NAMALWA (cell line): ENCODE measurements at places on chromosomes 5 and 9.
A peak's percentile ranks its signal among the peaks of the same experiment; 100 is the strongest.

GRCh38 chr9:129934041-129934591, 98.9 kb downstream of the USP20 start:
- no peak for DNase-seq

DNA sequence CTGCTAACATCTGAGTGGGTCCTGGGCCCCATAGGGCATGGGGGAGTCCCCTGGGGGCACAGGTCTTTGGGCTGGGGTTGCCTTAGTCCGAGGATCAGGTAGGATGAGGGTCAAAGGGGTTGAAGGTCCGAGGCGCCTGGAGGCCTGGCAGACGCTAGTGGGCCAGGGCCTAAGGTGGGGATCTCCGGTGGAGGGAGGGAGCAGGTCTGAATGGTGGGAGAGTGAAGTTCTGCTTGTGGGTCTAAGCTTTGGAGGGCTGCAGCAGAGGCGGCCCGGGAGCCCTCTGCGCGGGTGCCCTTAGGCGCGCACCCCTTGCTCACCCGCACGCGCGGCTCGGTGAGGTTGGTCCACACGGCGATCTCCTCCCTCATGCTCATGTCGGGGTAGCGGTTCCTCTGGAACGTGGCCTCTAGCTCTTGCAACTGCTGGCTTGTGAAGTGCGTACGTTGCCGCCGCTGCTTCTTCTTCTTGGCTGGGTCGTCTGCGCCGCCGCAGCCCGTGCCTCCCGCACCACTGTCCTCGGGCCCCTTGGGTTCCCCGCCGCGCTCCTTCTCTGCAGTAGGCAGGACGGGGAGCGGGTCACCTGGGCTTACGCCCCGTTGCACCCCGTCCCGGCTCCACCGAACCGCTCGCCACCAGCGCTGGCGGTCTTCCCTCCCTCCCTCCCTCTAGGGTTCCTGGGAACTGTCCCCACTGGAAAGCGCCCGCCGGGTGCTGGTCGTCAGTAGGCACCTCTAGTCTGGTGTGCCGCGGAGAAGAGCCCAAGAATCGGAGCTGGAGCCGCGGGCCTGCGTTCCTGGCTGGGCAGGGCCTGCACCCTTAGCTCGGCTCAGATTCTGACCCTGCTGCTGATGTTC, 2.8 kb downstream of the PITX1 start:
- DNase-seq = no peak

DNA sequence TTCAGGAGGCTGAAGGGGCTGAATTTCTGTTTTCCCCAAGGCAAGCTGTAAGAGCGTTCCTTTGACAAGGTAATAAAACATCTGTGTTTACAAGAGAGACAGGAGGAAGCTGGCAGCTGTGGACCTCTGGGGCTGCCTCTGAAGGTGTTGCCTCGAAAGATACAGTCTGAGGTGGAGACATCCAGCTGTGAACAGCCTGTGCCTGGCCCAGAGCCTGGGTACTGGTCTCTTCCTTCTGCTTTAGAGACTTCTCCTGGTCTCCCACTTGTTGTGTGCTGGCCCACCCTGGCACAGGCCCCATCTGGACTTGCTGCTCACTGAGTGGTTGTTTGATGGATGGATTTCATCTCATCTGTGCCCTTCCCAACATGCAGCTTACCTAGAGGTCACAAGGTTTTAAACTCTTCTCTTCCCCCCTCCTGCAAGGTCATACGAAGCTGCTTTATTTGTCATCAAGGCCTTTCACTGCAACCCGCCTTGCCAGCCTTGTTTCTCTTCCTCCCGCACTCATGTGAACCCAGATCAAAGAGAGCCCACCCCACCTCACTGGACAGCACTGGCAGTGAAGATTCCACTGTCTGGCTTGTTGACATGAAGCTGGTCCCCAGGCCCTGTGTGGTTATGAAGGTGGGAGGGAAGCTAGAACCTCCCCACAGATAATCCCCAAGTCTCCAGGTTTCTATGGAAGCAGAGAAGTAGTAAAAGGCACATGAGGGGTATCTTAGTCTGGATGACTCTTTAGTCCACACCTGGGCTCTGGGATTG, 35.0 kb upstream of the ALDH1B1 start:
- no peak for DNase-seq

GRCh38 chr5:62732677-62733121, 154.1 kb downstream of the LRRC70 start:
- no peak for DNase-seq

- DNase-seq = no peak
These were observed 131.1 kb downstream of the ST8SIA4 start for GRCh38 chr5:100772006-100772405.

DNA sequence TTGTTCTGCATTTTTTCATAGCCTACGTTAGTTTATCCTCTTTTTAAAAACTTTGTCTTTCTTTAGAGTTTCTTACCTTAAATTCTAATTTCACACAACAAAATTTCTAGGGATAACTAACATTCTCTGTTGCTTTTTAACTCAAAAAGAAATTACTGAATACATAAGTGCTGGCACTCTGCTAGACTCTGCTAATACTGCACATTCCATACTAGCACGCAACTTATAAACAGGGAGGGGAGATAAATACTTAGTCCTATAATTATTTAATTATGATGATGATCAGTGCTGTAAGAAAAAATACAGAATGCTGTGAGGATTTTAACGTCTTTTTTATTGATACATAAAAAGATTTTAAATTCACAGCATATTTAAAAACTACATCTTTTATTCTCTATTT, 25.1 kb downstream of the RNF145 start:
- no peak for DNase-seq

DNA sequence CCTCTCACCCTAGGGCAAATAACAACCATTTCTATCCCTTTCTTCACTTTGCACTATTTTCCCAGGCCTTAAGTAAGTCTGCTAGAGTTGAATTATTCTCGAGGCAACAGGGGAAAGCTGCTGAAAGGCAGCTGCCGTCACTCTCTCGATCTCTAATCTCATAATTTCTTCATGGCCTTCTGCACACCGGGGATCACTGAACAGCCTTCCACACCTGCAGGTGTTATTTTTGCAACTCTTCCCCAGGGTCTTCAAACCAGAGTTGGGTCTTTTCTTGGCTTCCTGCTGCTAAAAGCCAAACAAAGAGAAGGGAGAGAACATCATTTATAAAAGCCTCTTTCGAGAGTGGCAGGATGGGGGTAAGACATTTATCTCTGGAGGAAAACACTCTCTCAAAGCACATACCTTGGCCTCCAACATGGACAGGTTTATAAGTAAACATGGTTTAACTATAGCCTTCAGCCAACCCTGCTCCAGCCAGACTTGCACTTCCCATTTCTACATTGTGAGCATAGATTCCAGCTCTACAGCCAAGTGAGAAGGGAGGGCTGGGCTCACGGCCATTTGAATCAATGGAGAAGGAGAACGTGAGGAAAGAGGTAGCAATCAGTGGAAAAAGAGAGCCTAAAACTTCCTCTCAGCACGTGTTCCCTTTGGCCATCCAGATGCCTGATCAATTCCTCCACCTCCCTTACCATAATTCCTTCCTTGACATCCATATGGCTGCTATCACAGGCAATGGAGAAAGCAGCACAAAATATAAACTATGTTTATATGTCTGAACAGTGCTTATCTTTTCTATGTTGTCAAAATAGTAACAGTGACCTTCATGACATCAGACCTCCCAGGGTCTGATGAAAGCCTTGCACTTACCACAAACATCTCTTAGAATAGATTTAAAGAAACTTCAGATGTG, 464.9 kb downstream of the TLE1 start:
- DNase-seq = no peak

- peak; percentile 79 for DNase-seq
These were observed at the start of gene SPOCK1 for GRCh38 chr5:137498736-137499505. TSS of gene SPOCK1 (minus strand) at chr5:137499326.

DNA sequence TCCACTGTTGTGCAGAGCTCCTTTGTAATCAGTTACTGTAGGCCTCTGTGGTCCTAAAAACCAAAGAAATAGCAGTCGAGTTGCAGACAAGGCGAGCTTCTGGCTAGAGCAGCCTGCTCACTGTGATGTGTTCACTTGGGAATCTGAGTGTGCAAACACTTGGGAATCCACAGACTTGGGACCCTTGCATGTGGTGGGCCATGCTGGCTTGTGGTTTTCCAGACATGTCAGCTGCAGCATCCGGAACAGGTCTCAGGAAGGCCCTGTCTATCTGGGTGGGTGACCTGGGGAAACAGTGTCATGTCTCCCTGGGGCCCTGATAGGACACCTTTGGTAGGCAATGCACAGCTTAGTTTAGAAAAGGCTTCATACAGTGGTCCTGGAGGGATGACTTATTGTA, 66.4 kb downstream of the WWC1 start:
- no peak for DNase-seq

GRCh38 chr5:95723632-95724369, 7.3 kb upstream of the RHOBTB3 start:
- DNase-seq = no peak

- DNase-seq = no peak
These were observed 3.6 kb upstream of the PALM2AKAP2 start for GRCh38 chr9:109776391-109776790.

- no peak for DNase-seq
These were observed 17.1 kb downstream of the VPS13A start for GRCh38 chr9:77194423-77194822.

DNA sequence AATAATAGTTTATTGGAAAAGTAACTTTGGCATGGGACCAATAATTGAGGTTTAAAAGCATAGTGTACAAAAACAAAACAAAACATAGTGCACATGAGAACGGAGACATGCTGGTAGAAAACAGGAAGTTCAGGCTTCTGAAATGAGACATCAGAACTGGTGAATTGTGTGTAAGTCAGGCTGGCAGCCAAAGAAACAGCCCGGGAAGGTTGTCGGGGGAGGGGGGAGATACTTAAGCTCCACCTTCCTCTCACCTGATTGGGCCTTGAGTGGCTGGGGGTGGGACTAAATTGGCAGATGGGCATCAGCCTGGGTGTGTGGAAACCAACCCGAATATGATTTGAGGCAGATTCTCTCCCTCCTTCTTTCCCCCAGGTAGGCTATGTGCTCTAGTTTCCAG, 256.3 kb downstream of the SMARCA2 start:
- peak; percentile 94 for DNase-seq

GRCh38 chr5:149421834-149422233, 42.7 kb upstream of the IL17B start:
- DNase-seq = no peak

- DNase-seq = no peak
These were observed 4.3 kb downstream of the PRRC2B start for GRCh38 chr9:131398204-131398603.

DNA sequence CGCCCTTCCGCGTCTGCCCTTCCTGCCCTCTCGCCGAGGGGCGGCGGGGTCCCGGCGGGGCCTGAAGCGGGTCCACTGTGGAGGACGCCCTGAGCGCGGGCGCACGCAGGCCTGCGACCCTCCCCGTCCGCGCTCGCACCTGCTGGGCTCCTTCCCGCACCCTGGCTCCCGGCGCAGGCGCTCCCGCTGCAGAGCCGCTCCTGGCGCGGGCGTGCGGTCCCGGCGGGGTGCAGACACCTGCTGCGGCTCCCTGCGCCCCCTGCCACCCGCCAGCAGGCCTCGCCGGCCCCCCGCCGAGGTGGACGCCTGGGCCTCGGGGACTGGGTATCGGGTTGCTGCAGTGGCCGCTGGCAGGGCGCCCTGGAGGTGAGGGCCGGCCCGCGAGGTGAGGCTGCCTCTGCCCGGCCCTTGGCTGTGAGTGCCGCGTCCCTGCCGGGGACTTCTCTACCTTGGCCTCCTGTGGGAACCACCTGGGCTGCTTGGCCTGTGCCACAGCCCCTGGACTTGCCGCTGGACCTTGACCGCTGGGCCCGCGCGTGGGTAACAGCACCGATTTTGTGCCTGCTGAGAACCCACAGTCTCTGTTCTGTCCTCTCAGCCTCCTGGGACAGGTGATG, 627 bp downstream of the ARRDC1 start:
- no peak for DNase-seq

DNA sequence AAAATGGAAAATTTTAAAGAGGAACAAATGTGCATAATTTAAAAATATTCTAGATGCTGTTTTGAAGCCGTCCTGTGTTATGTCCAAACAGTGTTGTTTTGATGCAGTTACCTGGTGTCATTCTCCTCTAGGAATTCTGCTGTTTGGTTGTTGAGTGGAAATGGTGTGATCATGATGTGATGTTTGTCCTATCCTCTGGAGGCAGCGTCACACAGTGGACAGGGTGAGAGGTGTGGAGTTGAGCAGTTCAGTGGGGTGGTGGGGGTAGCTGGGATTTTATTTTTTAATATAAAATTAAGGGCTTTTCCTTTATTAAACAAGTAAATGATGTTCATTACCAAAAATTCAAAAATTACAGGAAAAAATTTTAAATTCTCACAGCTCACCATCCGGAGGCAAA, 31.2 kb downstream of the PRDM6 start:
- peak; percentile 26 for DNase-seq

DNA sequence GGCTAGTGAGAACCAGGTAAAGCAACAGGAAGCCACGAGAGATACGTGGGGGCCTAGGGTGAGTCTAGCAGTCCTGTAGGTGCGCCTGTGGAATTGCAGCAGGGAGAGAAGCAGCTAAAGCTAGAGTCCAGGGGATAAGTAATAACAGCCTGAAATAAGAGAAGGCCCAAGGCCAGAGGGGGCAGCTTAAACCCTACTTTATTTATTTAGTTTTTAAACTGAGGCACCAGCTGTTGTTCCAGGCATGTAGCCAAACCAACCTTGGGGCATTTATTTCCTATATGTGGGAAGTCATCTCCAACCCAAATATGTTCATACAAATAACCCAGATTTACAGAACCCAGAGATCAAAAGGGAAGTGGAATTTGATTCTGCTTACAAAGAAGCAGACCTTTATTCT, 93.5 kb downstream of the GLDC start:
- DNase-seq = no peak

DNA sequence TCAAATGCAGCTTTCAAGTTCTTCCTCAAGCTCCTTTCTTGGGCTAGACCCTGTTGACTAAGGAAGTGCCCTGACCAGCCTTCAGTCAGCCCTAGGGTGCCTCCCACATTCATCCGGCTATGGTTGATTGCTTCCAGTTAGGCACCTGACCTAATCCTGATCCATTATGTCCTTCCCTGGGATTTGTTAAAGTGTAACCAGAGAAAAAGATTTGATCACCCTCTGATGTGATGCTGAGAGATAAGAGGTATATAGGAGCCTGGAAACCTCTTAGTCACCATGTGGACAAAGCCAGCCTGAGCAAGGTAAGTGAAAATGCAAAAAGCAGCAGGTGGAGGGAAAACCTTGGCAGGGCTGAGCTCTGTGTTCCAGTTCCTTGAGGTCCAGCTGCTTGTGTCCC, 178.8 kb upstream of the ERCC6L2 start:
- no peak for DNase-seq

- no peak for DNase-seq
These were observed 483.0 kb upstream of the DMAC1 start for GRCh38 chr9:8282535-8282934.

DNA sequence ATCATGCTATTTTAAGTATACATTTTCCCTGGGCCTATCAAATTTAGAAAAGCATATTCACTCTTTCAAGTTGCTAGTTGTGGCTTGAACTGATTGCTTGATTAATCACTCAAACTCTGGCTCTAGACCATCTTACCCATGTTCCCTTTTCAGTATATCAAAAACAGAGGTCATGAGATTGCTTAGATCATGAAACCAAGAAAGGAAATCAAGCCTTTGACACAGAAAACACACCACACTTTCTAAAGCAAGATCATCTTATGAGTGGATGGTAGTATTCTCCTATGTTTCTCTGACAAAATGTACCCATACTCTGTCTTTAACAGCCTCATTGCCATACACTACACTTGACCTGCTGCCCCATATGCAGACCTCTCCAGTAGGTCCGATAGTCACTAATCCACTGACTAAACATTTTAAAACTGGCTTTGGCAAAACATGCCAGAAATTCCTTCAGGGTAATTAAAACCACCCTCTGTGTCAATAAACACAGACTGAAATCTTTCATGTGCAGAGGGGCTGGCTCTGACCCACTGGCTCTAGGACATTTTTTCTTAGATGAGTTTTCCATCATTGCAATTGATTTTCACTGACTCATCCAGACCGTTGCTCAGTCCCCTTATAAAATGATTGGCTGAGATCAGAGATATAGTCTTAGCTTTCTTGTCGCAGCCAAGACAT, 18.2 kb downstream of the PPP2R2B start:
- DNase-seq = no peak
